ENCODE measurements at places on chromosomes 13 and 19.

DNA sequence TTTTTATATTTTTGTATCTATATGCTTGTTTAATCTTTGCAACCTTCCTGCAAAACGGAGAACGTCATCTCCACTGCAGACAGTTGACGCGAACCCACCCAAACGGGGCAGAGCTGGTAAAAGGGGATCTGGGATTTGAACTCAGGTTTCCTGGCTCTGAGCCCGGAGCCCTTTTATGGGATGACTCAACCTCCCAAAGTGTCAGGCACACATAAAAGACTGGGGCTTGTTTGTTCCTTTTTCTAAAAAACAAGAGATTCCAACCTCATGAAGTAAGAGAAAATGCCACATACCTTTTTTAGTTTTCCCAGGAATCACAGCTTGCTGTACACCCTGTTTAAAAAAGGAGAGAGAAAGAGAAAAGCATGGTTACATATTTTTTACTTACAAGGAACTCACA lies 78.9 kb downstream of the GADD45B start:
- DNase-seq = no peak

GRCh38 chr13:112984954-112985802 lies 16.2 kb downstream of the MCF2L start:
- no peak for DNase-seq

DNA sequence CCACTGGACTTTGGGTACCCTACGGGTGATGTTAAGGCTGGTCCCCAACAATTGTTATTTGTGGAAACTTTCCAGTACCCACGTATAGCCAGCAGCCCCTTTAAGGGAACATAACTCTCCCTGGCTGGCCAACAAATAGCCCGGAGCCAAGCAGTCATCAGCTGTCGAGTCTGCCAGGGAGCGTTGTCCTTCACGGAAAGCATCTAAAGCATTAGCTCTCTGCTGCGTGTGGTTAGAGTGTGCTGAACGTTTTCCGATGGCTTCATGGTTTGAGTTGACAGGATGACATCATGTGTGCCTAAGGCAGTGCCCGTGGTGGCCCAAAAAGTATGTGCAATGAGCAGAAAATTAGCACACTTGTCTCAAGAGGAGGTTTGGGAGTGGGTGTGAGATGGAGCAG lies 3.3 kb upstream of the ZNF556 start:
- no peak for DNase-seq

GRCh38 chr19:41296433-41296871 lies 13.5 kb upstream of the CCDC97 start:
- DNase-seq = no peak

DNA sequence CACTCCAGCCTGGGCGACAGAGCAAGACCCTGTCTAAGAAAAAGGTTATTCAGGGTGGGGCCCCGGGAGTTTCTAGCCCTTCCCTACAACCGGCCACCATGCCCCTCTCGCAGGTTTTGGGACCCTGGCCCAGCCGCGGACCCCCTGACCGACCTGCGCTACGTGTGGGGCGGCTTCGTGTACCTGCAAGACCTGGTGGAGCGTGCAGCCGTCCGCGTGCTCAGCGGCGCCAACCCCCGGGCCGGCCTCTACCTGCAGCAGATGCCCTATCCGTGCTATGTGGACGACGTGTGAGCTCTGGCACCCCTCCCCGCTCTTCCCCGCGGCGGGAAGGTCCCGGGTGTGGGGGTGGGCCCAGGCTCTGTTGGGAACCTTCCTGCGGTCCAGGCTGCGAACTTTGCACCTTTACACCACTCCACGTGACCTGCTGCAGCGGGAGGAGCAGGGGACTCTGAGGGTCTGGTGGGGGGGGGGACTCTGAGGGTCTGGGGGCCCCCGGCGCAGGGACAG lies 6.3 kb downstream of the ABCA7 start:
- DNase-seq = no peak

- no peak for DNase-seq
These were observed 114.9 kb downstream of the PTPRS start for GRCh38 chr19:5225486-5226345.

DNA sequence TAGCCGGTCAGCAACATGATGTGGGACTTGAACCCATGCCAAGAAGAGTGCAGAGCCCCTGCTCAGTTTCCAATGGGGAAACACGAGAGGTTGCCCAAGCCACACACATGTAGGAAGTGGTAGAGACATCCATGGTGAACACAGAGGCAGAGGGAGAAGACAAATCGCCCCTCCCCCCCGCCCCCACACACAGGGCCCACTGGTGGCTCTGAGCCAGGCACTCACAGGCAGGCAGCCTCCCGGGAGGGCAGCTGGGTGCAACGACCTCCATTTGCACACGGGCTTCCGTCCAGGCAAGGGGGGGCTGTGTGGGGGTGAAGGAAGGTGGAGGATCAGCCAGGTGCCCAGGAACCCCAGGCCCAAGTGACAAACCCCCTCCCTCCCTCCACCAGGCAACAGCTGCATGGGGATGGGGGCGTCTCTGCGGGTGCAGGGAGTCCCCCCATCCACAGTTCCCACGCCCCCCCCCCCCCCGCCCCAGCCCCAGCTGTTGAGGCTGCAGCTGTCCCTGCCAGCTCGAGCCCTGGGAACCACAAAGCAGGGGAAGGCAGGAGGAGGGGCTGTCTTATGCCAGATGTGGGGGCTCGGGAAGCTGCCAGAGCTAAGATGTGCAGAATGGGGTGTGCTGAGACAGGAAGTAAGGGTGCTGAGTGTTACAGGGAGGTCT lies 3.4 kb downstream of the NOTCH3 start:
- no peak for DNase-seq

GRCh38 chr13:99058527-99059495 lies 80.9 kb upstream of the DOCK9 start:
- DNase-seq = no peak

GRCh38 chr13:51479199-51479523 lies 26.3 kb upstream of the INTS6 start:
- no peak for DNase-seq

GRCh38 chr19:6967967-6968366 lies 53.3 kb downstream of the MBD3L2B start:
- DNase-seq = no peak

DNA sequence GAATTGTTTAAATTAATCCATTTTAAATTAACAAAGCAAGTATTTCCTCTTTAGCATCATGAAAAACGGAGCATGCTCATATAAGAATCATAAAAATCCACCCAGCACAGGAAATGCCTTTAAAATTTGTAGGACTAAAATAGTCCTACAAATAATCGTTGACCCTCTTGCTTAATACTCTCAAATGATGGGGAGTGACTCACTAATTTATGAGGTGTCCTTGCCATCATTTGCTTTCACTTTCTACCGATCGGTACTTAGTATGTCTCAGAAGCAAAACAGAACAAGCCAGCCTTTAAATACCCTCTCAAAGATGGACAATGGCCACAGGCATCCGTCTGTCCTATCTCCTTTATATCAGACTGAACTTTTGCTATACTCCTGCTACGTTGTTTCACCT lies 97.2 kb downstream of the SUCLA2 start:
- DNase-seq = no peak

DNA sequence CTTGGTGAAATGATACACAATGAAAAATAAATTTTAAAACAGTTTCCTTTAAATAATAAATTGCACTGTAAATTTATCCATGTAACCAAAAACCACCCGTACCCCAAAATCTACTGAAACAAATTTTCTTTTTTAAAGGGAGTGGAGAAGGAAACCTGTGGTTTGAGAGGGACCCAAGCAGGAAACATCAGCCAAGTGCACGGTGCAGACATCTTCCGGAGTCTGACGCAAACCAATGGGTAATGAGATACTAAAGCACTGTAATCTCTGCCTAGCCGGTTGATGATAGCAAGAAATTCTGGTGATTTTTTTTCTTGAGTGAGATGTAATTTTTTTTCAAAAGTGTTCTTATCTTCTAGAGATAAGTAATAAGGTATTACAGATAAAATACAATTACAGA lies 115.4 kb downstream of the ABCC4 start:
- peak; percentile 41 for DNase-seq

Measured in activated effector memory CD4-positive, alpha-beta T cell treated with Interleukin-2 at 50 U/mL for 16 hours (primary cell).